NCI-H1048 (cell line): ENCODE measurements at places on chromosomes 6 and 20.

- no peak for DNase-seq
Observed at GRCh38 chr6:152462716-152463115, 174.4 kb downstream of the SYNE1 start.

DNA sequence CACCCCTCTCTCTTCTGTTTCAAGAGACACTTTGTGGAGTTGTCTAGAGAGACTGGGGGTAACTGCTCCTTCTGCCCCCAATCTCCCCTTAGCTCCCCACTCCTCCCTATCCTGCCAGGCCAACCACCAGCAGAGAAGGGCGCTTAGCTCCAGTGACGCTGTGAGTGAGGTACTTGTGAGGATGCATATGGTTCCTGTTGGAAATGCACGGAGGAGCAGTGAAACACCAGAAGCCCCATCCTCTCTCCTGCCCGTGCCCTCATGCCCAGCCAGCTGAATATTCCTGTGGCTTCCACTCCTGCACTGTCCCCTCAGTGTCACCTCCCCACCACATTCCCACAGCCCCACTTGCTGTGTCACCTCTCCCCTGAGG is 11.9 kb downstream of the NT5E start:
- no peak for DNase-seq

- DNase-seq = no peak
Observed at GRCh38 chr6:165661664-165662025, 1.4 kb downstream of the PDE10A start.

DNA sequence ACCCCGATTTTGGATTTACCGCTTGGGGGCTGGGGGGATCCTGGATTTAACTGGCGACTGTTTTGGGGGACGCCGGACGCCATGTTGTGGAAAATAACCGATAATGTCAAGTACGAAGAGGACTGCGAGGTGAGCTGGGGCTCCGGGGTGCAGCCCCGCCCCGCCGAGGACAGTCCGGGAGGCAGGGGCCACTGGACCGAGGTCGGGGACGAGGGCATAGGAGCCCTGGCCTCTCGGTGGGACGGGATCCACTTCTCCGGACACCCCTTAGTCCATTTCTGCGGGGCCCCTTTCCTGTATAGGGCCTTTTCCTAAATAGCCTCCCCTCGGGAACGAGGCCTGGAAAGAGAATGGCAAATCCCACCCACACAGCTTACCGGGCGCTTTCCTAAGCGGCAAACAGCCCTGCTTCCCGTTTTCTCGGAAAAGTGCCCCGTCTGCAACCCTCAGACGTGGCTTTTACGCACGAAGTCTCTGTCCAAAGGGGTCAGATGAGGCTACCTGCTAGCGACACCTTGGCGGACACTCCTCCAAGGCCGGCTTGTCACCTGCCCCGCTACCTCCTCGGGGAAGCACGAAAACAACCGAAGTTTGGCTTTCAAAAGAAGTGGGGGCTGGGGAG is 469 bp downstream of the TFAP2C start:
- DNase-seq = no peak

GRCh38 chr20:59375541-59375940 is 75.1 kb downstream of the EDN3 start:
- DNase-seq = no peak

DNA sequence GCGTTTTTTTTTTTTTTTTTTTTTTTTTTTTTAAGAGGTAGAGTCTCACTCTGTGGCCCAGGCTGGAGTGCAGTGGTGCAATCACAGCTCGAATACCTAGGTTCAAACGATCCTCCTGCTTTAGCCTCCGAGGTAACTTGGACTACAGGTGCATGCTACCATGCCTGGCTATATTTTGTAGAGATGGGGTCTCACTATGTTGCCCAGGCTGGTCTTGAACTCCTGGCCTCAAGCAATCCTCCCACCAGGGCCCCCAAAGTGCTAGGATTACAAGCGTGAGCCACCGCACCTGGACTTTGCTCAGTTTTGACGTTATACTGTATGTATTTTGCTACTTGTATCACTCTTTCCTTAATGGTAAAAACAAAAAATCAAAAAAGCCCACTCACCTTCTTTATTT is 101.5 kb upstream of the ZNFX1 start:
- DNase-seq = no peak

DNA sequence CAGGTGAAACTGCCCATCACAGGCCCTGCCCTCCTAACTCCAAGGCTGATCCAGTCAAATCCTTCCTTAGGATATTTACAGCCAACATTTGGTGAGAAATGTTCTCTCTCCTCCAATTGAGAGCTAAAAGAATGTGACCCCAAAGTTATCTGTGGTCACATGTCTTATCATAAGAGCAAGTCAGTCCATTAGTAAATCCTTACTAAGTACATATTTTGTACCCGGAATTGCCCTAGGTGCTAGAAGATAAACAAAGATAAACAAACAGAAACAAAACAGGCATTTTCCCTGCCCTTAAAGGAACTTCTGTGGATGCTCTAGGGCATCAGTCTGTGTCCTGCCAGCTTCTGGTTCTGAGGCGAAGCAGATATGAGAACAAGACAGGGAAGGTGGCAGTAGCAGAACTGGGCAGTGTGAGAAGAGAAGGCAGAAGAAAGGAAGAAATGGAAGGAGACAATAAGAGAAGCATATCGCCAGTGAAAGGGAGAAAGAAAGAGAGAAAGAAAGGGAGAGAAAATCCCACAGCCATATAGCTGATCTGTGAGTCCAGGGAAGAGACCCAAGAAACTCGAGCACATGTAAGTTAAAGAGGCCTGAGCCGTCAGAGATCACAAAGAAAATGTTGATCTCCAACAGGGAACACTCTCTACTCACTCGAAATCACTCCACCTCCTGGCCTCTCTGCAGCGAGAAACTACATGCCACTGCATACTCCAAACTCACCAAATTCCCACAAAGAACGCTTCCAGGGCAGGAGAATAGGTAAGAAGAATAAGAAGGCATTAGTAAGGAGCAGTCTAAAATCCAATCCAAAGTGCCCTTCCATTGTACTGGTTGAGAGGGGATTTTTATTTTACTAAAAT is 41.7 kb downstream of the CDK5RAP1 start:
- no peak for DNase-seq
